ENCODE measurements at places on chromosomes 6 and 20.
A peak's percentile ranks its signal among the peaks of the same experiment; 100 is the strongest.

- DNase-seq, result no peak
These were observed 3.6 kb upstream of the HAO1 start for GRCh38 chr20:7943891-7944290.

DNA sequence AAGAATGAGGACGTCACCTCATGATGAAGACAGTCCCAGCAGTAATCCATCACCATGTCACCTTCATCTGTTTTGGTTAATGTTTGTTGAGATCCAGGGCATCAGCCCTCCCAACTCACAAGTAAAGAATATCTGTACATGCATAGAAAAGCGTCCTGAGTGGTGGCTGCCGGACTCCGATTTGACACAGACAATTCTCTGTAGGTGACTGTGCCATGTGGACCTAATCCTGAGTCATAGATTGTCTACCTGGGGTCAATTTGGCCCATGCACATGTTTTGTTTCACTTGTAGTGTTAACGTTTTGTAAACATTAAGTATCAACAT lies 168.4 kb upstream of the UST start:
- DNase-seq, result no peak

DNA sequence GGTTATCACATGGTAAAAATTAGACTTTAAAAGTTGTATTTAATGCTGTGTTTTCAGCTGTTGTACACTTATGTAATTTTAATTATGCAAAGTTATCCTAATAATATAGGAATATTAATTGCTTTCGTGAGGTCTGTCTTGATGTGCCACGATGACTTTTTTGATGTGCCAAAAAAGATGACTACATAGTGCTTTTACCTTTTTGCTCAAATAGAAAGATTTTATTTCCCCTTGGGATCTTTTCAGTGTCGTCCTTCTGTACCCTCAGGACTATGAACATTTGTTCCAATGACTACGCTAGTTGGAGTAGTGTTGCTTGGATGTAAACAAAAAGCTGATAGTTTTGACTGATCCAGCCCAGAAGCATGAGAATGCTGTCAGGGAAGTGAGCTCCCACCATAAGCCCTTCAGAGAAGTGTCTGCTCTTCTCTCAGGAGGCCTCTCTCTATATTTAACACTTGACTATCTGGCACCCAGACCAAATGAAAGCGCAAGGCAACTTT lies 1.2 kb upstream of the CD164 start:
- no peak for DNase-seq

GRCh38 chr20:19465536-19465935 lies 253.1 kb downstream of the SLC24A3 start:
- no peak for DNase-seq

GRCh38 chr20:61748376-61748775 lies 317.3 kb downstream of the TAF4 start:
- DNase-seq, result no peak

DNA sequence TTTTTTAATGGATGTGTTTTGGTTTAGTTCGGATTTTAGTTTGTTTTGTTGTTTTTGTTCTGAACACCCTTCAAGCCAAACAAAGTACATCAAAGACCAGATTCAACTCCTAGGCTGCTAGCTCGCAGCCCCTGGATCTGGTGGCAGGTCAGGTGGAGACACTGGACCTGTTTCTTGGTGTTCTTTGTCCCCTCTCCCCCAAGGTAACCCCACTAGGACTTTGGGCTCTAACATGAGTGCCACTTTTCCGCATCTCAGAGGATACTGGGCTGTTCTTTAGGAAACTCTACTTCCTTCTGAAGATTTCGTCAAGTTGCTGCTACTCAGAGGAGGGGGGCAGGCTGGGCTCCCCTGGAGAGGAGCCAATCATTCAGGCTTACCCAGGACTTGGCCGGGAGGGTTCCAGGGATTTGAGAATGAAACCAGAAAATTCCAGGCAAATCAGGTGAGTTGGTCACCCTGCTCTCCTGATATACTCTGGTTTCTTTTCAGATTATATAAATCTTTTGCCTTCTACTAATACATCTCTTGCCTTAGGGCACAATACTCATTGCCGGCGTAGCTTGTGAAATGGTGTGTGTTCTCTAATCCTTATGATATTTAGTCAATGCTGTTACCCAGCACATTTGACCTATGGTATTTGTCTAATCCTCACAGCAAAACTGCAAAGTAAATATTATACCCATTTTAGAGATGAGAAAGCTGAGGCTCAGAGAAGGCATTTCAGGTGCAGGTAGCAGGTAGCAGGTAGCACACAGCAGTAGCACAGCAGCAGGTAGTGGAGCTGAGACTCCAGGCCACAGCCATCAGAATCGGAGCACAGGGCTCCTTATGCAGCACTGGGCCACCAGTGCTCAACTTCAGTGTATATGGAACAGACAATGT lies 291.6 kb downstream of the TSHZ2 start:
- DNase-seq, result no peak

DNA sequence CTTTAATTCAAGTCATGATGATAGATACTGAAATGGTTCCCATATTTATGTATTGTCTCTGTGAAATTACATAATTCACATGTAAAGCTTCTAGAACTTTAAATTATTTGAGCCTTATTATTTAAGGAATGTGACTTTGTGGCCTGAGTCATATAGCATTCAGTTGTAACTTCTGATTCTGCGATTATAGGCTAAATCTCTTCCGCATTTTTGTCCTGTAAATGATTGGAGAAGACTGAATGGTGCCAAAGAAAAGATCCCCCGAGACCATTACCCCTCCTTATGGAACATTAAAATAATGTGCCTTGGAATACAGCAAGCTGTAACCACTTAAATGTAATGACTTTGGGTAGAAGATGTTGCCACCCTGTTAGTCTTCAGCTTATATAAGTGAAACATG lies 63.3 kb upstream of the MAP7 start:
- DNase-seq, result no peak

DNA sequence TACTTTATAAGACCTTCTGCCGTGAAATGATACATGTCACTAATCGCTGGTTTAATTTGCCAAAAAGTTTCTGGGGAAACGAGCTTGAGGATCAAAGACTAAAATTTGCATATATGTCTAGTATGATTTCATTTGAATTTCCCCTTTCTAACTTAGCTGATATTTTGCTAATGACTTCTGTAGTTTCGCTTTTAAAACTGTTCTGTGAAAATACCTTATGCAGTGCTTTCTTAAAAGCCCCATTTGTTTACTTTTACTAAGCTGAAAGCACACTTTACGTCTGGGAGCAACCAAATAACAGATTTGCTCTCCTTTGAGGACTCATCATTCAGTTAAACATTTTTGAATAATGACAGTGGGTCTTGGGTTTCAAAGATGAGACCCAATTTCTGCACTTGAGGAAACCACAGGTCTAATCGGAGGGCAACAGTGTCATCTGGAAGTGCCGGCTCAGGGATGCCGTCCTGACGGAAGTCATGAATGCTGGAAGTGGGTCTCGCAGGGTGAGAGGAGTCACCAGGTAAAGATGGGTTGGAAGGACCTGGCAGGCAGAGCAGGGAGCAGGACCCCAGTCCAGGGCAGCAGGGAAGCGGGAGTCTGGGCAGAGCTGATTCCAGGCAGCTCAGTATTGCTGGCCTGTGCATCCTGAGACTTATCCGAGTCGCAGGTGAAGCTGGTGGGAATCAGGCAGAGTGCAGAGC lies 33.2 kb downstream of the PLEKHG1 start:
- DNase-seq, result no peak

- peak; percentile 69 for DNase-seq
These were observed 113.2 kb upstream of the TENT5A start for GRCh38 chr6:81865712-81866111.

DNA sequence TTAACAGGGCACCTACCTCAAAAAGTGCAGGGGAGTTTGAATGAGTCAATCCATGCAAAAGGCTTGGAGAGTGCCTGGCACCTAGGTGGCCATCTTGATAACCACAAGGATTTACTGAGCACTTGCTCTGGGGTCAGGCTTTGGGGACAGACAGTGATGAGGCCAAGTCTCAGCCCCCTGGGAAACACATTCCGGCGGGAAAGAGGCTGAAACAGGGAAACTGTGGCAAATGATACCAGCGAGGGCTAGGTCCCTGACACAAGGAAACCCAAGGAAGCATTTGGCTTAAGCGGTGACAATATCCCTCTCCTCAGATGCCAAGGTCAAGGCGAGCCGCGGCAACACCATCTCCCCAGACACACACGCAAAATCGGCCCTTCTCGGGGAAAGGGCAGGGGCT lies 527 bp upstream of the DOK5 start:
- no peak for DNase-seq

- DNase-seq, result no peak
These were observed 176.4 kb upstream of the RREB1 start for GRCh38 chr6:6931071-6932025.

DNA sequence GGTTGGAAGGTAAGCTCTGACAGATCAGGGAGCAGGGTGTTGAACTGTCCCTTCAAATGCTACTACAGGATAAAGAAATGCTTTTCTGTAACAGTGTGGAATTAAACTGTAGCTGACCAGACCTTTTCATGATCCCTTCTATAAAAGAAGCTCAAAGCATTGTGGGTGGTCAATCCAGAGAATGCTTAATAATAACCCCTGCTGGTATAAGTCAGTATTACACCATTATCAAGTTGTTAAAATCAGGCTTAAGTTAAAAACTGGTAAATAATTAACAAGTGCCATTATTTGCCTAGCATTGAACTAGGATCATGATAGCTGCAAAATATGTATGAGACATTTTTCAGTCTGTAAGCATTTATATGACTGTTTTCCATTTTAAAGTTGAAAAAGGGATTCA lies 468.9 kb downstream of the PKHD1 start:
- DNase-seq, result no peak

DNA sequence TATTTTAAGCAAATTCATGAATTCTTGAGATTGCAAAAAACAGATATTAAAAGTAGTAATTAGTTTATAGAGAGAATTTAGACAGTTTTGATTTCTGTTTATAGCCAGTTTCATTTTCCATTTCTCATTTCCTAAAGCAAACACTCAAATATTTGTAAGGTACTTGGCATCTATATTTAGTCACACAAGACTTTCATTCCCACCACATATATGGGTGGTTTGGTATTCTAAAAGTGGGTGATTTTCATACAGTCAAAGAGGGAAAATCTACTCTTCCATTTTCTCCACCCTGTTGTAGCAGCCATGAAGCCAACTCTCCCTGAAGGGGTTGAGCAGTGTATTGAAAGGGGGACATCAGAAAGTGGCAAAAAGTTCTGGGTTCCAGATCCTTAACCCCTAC lies 181.1 kb upstream of the SUPT3H start:
- DNase-seq, result no peak

DNA sequence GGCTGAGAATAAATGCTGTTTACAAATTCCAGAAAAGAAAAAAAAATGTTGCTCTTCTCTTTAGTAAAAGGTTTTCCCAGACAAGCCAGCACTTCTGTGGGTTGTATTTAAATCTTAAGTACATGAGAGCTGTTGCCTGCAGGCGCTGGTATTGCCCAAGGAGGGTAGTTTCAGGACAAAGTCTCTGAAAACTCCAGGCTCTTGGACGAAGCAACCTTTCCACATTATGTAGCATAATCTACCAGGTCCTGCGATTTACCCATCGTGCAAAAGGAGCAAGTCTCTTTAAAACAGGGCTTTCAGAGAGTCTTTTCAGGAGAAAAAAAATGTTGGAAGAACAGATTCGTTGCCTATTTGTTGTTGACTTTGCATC lies 65.6 kb downstream of the PLG start:
- DNase-seq, result no peak

DNA sequence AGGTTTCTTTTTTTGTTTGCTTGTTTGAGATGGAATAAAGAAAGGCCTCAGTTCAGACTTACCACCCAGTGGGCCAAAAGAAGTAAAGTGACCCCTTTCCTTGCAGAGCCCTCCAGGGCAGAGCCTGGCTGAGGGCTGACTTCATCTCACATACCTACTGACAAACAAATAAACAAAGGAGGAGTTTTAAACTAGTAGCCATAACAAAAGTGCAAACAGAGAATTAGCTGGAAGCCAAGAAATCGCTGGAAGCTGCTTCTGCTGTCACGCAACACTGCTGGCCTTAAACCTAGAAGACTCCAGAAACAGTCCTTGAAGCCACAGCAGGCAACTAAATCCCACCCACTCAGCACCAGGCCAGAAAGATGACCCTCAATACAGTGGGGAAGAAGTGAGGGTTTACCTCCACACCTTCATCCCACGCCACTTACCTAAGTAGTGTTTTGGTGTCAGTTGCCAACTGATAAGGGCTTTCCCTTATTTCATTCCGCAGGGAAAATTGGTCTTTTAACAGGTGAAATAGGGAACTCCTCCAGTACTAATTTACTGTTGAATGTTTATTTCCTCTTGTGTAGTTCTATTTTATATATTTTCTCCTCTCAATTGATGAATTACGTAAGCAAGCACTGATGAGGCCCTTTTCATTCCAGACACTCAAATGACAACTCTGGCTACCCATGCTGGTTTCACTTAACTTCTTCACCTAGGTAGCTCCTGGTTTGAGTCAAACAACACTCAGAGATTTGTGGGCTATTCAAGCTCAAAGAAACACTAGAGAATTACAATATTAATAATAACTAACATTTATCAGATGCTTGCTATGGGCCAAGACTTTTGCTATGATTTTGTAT lies 46.2 kb downstream of the EDN1 start:
- DNase-seq, result no peak

DNA sequence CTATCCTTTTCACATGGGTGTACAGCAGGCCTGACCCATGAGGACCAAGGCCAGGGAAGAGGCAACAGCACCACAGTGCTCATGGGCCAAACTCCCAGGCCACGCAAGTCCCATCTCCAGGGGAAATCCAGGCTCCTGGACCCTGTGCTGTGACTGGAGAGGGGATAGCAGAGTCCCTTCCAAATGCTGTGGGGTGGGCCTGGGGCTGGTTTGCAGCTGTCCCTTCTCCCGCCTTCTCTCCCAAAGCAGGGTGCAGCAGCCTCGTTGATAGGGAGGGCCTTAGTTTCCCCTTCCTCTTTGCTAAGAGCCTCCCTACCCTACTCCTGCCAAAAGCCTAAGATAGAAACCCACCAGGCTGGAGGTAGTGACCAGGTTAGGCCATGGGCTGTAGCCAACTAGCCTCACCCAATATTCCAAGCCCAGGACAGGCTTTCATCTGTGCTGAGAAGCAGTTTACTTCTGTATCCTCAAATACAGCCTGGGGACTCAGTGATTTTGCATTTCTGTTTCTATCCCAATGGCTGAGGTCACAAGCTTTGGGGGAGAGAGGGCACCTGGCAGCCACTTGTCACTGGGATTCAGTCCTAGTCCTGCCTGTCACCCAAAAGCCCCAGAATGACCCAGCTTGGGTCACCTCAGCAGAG lies 1.4 kb downstream of the CTSZ start:
- DNase-seq, result no peak

DNA sequence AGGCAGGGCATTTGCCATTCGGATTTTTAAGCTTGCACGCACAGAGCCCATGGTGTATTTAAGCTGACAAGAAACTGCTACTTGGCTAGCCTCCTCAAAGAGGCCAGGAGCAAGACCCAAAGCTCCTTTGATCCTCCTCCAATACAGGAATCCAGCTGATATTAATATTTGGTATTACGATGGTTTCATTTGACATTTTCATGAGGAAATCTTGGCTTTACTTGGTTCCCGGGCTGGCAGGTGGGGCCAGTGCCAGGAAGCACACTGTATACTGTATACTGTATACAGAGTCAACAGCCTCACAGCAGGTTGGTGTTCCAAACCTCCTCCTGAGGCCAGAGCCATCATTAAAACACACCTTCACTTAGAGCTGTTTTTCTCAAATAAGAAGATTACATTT lies 138.2 kb upstream of the ARMC2 start:
- no peak for DNase-seq

GRCh38 chr6:108468346-108468745 lies 92.4 kb upstream of the FOXO3 start:
- no peak for DNase-seq

GRCh38 chr6:3007571-3007970 lies 7.9 kb downstream of the NQO2 start:
- DNase-seq, result no peak
